Activated T-cell treated with anti-CD3 and anti-CD28 coated beads, Interleukin-2, amount 50 U/mL, for 24 hours (primary cell): ENCODE measurements at places on chromosomes 7 and 10.
A peak's percentile ranks its signal among the peaks of the same experiment; 100 is the strongest.

DNA sequence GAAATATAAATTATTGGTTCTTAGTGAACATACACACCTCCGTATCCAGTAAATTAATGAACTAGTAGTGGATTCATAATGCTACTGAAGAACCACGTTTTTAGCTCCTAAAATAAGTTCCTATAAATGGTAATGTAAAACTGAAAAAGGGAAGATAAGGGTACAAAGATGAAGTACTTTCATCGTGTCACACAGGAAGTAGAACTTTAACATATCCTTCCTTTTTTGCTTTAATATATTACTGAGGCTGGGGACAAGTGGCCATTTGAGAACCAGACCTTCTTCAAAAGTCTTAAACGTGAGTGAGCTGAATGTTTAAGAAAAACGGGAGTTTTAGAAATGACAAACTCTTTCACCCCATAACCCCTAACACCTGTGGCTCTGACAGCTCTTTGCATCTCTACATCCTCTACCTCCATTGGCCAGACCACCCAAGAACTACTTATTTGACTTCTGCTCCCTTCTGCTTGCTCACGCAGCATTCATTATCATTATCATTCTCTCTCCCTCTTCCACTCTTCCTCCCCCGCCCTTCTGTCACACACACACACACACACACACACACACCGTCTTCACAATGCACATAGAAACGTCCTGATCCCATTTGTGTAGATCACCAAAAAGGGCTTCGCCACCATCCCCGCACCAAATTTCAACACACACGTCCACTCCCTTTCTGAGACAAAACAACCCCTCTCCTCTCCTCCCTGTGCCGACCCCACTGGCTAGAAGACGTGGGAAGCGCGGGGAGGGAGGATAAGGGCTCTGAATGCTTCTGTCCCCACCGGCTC lies 677 bp downstream of the SKAP2 start:
- peak overlapping the region; percentile 87 for H3K27ac ChIP-seq
- no peak for DNase-seq
- H3K4me1 ChIP-seq = peaks cover 25% of the 10 kb centered on the region
- H3K36me3 ChIP-seq = peaks cover 11% of the 10 kb centered on the region

DNA sequence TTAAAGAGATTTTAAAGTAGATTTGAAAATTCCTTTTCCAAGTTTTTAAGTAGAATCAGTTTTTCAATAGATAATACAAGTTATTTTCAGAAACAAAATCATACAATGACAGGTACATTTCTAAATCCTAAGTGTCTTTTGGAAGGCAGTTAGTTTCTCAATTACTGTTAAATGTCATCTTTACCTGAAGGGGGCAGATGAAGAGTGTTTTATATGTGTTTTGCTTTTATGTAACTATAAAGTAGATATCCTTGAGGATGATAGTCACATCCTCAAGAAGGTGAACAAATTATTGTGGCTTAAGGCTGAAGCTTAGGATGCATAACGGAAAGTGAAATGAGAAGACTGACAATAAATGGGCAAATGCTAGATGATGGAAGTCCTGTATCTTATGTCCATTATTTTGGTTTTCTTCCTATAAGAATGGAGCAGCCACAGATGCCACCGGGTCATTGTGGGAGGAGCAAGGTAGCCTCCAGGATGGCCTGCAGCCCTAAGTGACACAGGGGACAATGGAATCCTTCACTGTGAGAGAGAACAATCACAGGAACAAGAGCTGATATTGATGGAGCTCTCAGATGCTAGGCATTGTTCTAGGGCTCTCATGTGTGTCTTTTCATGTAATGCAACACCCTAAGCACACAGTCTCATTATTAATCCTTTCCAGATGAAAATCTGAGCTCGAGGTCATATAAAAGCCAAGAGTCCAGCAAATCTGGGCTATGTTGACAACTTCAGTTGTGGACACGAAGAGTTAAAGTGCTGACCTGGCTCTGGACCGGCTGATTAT lies 14.1 kb upstream of the MKX start:
- H3K4me1 ChIP-seq = no peaks in the 10 kb centered on the region
- H3K4me3 ChIP-seq = no peak overlapping the region
- no peak overlapping the region for H3K27ac ChIP-seq
- DNase-seq = no peak
- no peaks in the 10 kb centered on the region for H3K36me3 ChIP-seq

DNA sequence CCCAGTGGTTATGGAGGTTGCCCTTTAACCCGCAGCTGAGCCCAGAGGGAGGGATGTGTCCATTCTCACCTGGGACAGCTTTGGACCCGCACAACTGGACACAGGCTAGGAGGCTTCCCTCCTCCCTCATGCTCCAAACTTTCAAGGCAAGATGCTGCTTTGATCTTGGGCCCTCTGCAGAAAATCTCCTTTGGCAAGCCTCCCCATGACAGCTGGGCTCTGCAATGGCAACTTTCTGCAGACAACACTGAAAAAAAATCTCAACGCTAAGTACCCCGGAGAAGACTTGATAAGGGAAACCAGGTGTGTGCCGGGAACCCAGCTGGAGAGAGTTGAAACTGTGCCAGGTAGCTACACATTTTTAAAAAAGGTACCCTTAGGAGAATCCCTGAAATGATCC lies 610.1 kb downstream of the LRMDA start:
- no peak overlapping the region for H3K4me3 ChIP-seq
- H3K4me1 ChIP-seq = no peaks in the 10 kb centered on the region
- no peaks in the 10 kb centered on the region for H3K27me3 ChIP-seq
- no peaks in the 10 kb centered on the region for H3K36me3 ChIP-seq
- no peak for DNase-seq

DNA sequence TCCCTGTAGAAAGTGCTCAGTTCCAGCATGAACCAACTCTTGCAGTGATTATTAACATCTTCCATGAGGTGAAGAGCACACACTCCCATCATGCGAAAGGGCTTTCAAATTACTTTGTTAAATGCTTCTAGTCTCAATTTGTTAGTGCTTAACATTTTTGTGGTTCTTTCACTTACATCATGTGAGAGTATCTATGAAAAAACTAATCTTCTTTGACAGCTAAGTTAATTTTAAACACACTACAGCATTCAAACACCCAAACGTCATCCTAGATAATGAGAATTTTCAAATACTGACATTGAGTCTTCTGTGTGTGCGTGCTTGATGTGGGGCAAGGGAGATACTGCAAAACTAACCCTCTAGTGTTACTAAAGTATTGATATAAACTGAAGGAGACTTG lies 84.8 kb downstream of the ETV1 start:
- H3K27me3 ChIP-seq = no peaks in the 10 kb centered on the region
- no peak for DNase-seq
- H3K27ac ChIP-seq = no peak overlapping the region
- peaks cover 21% of the 10 kb centered on the region for H3K4me1 ChIP-seq
- no peaks in the 10 kb centered on the region for H3K36me3 ChIP-seq
- no peak overlapping the region for H3K4me3 ChIP-seq

DNA sequence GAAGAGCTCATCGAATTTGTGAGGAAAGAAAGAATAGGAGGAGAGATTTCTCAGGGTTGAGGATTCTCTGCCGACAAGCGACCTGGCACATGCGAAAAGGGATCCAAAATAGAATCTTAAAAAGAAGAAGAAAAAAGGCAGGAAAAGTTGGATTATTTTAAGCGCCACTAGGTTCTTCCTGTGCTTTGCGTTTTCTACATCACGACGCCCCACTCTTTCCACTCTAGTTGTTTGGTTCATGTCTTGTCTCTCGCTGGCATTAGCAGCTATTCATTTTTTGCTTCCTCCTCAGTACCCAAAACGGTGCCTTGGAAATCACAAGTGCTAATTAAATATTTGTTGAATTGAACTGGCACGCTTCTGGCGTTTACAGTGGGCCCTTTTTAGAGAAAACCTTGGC lies 674 bp upstream of the FRA10AC1 start:
- H3K27ac ChIP-seq = no peak overlapping the region
- DNase-seq = no peak
- no peaks in the 10 kb centered on the region for H3K27me3 ChIP-seq
- H3K4me1 ChIP-seq = peaks cover 28% of the 10 kb centered on the region
- no peak overlapping the region for H3K4me3 ChIP-seq

- H3K27me3 ChIP-seq = peaks cover 16% of the 10 kb centered on the region
- H3K4me1 ChIP-seq = peaks cover 8% of the 10 kb centered on the region
- no peak for DNase-seq
- no peak overlapping the region for H3K27ac ChIP-seq
- H3K4me3 ChIP-seq = peak overlapping the region; percentile 29
Observed at GRCh38 chr10:132066186-132066585, 440 bp downstream of the JAKMIP3 start.

GRCh38 chr7:43884209-43884608 lies 14.9 kb upstream of the MRPS24 start:
- H3K4me3 ChIP-seq = no peak overlapping the region
- no peak for DNase-seq

- H3K27me3 ChIP-seq = peaks cover 12% of the 10 kb centered on the region
- H3K4me1 ChIP-seq = peaks cover 12% of the 10 kb centered on the region
- DNase-seq = peak; percentile 62
- peak within 1 kb of the TSS; percentile 82 for H3K4me3 ChIP-seq
Observed at GRCh38 chr7:44103923-44104859, at the start of gene AEBP1. TSS of gene AEBP1 (plus strand) at chr7:44104345. CDS start at chr7:44104666, 321 bp downstream.

- DNase-seq = no peak
- H3K27me3 ChIP-seq = no peaks in the 10 kb centered on the region
- no peak overlapping the region for H3K4me3 ChIP-seq
Observed at GRCh38 chr7:45663965-45664633, 89.9 kb downstream of the ADCY1 start.
